ENCODE measurements at places on chromosomes 7 and 10.

DNA sequence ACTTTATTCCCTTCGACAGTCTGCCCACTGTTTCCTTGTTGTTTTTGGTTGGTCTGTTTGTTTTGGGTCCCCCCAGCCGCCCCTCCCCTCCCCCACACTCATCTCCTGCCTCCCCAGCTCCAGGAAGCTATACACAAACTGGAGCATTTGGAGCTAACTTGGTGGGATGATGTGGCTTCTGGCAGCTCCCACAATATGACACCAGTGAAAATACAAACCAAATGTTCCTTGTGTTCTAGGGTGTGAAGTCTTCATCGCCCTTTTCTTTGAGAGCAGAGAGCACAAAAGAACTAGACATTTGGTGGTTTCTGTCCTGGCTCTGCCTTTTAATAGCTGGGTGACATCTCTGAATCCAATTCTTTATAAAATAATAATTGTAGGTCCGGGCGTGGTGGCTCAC is 33.8 kb downstream of the CREB5 start:
- no peak for DNase-seq

DNA sequence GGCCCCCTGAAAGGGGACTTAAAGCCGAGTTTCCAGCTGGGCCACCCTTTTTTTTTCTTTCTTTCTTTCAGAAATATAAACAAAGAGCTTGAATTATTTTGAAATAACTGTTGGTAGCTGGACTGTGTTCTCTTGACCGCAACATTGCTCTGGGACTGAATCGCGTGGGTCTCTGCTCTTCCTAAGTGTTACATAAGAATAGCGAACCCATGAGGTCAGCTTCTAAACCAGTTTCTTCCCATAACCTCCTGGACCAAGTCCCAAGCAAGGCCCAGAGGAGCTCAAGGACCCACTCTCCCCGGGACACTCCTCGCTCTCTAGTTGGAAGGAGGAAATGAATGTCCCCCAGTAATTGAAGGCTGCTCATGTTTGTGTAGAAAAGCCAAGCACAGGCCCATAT is 91.1 kb downstream of the CXCL12 start:
- DNase-seq, result peak; percentile 27

DNA sequence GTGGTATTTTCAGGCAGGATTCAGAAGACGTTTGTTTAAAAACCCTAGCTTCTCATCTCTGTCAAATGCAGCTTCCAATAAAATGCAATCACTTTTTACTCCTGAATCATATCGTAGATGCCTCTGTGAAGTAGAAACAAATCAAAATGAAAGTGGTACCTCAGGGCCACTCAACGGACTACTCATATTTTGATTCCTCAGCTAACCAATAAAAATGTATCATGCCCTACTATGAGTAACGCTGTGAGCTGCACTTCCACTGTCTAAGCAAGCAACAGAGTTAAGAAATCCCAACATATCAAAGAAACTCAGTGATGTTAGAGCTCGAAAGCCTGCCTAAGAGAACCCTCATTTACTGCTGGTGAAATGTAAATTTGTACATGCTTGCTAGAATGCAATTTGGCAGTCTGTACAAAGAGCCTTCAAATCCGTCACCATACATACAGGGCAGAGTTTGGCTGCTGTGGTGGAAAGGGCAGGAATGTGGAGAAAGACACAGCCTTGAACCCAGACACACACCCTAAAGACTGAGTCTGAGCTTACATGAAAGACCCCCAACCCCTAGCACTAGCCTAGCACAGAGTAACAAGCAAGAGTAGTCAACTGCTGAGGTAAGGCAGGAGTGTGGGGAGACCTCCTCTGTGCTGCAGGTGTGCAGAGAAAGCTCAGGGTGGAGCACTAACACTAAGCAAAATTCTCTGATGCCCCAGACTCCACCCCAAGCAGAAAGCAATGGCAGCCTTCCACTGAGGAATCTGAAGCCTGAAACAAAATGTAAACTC is 151.5 kb downstream of the ANK3 start:
- DNase-seq, result peak; percentile 64

GRCh38 chr10:784403-785088 is 95.1 kb upstream of the DIP2C start:
- DNase-seq, result peak; percentile 80

- DNase-seq, result no peak
Observed at GRCh38 chr10:101568054-101568745, 19.9 kb downstream of the POLL start.

DNA sequence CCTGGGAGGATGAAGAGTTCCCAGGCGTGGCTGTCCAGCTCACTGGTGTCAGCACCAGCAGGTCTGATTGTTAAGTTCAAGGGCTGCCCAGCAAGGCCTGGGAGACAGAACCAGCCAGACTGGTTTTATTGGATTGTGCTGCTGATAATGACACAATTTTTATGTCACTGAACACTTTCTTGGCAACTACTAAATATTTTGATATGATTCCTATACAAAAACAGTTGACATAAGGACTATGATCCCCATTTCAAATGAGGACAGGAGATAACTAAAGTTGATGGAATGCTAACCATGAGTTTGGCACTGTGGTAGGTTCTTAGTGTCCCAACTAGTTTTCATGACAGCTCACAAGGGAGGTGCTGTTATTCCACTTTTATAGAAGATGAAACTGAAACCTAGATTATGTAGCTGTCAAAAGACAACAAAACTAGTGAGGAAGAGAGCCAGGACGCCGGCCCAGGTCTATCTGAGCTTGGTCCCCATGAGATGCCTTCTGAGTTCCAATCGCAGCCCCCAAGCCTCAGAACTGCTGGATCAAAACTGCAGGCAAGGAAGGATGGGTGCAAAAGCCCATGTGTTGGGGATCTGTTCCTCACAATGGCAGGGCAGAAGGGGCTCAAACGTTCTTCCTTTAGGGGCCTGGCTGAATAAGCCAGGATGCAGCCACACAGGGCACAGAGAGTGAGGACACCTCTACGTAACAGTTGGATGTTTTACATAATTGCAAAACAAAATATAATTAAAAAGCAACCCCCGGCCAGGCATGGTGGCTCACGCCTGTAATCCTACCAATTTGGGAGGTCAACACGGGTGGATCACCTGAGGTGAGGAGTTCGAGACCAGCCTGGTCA is 52.8 kb downstream of the COBL start:
- DNase-seq, result no peak

DNA sequence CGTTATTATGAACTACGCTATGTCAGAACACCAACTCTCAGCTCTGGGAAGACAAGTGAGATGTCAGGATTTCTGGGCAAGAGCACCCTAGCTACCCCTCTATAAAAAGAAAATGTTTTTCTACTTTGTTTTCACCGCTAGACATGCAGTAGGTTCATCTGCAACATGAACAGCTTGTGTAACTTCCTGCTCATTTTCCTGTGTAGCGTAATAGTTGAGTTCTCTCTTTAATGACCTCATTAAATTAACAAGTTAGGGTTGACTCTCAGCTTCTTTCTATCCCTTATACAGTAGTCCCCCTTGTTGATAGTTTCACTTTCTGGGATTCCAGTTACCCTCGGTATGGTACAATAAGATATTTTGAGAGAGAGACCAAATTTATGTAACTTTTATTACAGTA is 329.4 kb upstream of the ZNF32 start:
- no peak for DNase-seq

Measured in astrocyte of the spinal cord (primary cell).